ENCODE measurements at places on chromosomes 7 and 10.

DNA sequence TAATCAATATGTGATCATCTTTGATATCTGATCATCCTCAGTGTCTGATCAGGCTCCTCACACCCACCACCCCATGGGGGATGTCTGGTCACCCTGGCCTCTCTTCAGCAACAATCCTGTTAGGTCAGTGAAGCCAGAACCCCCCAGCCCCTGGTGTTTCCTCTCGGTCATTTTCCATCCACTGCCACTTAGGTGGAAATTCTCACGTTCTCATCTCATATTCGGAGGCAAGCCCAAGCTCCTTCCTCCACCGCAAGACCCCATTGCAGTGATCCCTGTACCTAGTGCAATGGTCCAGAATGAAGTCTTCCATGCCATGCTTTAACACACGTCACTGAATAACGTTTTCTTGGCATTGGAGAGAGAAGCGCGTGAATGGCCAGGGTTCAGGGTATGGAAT is 103.0 kb upstream of the DNAAF5 start:
- DNase-seq = no peak

DNA sequence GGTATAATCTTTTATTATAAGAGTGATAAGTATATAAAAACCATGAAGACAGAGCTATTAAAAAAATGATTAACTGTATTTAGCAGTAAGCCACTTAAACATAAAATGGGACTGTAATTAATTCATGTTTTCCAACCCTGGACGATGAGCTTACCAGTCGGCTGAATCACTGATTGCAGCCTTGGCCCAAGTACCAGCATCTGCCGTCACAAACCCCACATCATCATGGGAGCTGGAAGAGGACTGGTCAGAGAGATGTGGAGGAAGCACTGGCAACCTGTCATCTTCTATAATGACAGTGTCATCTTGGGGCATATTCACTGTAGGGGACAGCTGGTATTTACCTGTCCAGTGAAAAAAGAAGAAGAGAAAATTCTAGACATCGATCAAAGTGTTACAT is 473.6 kb downstream of the PARD3 start:
- DNase-seq = no peak

DNA sequence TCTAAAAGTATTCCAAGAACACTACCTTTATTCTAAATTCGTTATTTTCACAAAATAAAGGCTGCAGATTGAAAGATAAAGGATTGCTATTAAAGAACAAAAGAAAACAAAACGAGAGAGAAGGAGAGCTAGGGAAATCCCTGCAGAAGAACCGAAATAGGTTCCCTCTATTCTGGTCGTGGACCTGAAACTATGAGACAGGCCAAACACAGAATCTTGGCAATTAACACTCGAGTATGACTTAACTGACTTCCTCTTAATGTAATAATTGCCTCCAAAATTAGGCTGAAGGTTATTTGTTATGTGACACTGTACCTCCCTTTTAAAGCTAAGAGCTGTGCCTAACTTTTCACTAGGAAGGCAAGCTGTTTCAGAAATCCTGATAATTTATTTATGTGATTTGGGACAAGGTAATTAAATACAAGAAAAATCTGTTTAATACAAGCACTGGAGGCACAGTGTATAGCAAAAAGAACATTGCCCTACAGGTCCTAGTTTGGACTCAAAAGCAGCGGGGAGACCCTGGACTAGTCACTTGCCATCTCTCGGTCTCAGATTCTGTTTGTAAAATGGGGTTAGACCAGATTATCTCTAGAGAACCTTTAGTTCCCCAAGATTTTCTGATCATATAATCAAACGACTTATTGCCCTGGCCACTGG is 11.6 kb downstream of the NAMPT start:
- DNase-seq = no peak

- DNase-seq = no peak
These were observed 87.4 kb downstream of the ZNF467 start for GRCh38 chr7:149686011-149686410.

DNA sequence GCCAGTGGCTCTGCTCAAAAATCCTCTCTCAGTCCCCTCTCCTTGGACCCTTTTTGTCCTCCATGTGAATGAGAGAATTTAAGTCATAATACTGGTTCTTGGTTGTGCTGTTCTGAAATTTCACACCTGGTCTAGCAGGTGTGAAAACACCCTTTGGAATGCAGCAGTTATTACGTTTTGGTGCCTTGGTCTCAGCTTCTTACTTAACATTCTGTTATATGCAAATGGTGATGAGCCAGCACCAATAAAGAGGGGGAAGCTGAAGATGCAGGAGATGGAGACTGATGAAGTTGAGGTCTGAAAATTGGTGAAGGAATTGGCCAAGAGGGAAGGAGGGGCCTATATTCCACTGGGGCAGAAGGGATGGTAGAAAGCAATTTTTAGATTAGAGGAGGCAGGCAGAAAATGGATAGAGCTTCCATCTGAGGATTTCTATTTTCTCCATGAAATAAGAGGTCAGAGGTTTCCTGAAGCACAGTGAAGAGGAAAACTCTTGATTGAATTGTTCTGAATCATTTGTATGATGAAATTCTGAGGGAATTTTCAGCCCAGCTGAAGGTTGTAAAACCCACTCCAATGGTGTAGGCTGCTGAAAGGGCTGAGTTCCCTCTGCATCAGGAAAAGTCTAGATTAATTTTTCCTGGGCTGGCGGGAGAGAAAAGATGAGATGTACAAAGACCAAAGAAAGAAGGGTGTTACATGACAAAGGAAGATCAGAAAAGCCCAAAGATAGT is 94.0 kb upstream of the FAM180A start:
- no peak for DNase-seq

GRCh38 chr7:99920149-99920548 is 819 bp upstream of the TRIM4 start:
- no peak for DNase-seq

DNA sequence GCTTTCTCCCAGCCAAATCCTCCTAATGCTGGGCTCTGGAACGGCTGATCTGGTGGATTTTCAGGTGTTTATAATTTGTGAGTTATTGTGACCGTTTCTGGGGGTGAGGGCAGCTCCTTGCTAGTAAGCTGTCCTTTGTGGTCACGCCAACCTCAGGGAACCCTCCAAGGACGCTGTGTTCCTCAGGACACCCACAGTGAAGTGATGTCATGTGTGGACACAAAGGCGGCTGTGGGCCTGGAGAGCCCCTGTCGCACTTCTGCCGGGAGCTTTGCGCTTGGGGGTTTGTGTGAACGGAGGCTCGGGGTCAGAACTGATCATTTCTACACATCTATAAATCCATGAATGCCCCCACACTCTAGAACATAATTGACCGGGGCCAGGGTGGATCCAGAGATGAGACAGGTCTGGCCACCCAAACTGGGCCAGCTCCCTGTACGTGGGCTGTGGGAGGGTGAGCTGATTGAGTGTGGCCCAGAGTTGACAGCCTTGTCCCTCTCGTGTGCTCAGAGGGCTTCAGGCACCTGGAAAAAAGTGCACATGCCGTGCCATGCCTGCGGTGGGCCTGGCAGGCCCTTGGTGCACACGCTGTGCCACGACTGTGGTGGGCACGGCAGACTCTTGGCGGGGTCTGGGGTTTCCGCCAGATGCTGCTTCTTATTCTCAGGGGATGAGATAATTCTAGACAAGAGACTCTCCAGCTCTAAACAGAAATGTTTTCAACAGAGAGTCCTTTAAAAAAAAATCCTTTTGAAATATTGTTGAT is 130.2 kb downstream of the VIPR2 start:
- DNase-seq = no peak

DNA sequence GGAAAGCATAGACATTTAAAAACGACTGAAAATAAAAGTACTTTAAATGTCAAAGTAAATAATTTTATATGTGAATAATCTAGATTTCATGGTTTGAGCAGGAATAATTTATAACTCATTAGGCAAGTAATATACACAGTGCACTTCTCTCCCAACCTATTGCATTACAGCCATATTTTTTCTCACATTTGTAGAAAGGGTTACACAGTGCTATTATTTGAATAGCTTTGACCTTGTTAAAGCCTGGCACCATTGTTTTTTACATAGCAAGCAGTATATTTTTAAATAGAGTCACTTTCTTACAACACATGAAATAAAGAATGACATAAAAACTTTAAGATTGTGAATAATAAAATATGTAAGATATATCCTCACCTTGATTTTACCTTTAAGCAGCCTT is 969 bp downstream of the PPP1R3A start:
- no peak for DNase-seq

Data from activated CD4-positive, alpha-beta T cell treated with anti-CD3 and anti-CD28 coated beads for 24 hours (primary cell).